CD4-positive, alpha-beta T cell (primary cell): ENCODE measurements at places on chromosomes 5 and 9.
A peak's percentile ranks its signal among the peaks of the same experiment; 100 is the strongest.

GRCh38 chr5:24005384-24005783 is 498.0 kb downstream of the PRDM9 start:
- no peak overlapping the region for H3K27ac ChIP-seq
- no peaks in the 10 kb centered on the region for H3K27me3 ChIP-seq
- H3K36me3 ChIP-seq = no peaks in the 10 kb centered on the region
- no peak overlapping the region for H3K4me3 ChIP-seq
- no peaks in the 10 kb centered on the region for H3K4me1 ChIP-seq
- no peak for DNase-seq

GRCh38 chr5:1831677-1832313 is 30.6 kb downstream of the NDUFS6 start:
- peaks cover 6% of the 10 kb centered on the region for H3K4me1 ChIP-seq
- H3K36me3 ChIP-seq = no peaks in the 10 kb centered on the region
- H3K4me3 ChIP-seq = no peak overlapping the region
- no peak for DNase-seq
- no peaks in the 10 kb centered on the region for H3K27me3 ChIP-seq

- peaks cover 14% of the 10 kb centered on the region for H3K27me3 ChIP-seq
- no peak overlapping the region for H3K4me3 ChIP-seq
- peak; percentile 54 for DNase-seq
- peaks cover 16% of the 10 kb centered on the region for H3K4me1 ChIP-seq
- no peak overlapping the region for H3K27ac ChIP-seq
These were observed 86.7 kb downstream of the SLC1A3 start for GRCh38 chr5:36692791-36693763.

GRCh38 chr5:14415024-14415697 is 166.4 kb upstream of the OTULINL start:
- H3K27ac ChIP-seq = peak overlapping the region; percentile 61
- peak; percentile 27 for DNase-seq
- H3K4me3 ChIP-seq = no peak overlapping the region
- no peaks in the 10 kb centered on the region for H3K36me3 ChIP-seq
- peaks cover 37% of the 10 kb centered on the region for H3K4me1 ChIP-seq

DNA sequence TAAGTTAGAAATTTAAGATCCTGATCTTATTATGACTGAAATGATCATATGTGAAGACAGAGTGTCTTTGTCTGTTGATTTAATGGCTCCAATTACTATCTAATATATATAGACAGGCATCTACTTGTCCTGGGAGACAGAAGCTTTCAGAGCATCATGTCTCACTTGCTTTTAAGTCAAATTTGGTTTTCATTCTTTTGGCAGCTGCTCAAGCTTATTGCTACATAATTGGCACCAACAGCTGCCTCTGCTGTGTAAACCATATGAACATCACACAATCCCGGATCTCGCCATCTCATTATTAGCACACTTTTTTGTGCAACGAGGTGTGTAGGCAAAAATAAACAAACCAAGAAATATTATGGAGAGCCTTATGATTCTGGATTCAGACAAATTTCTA is 1717.9 kb downstream of the EFNA5 start:
- H3K4me1 ChIP-seq = no peaks in the 10 kb centered on the region
- DNase-seq = no peak
- no peaks in the 10 kb centered on the region for H3K36me3 ChIP-seq
- H3K4me3 ChIP-seq = no peak overlapping the region

- H3K27me3 ChIP-seq = no peaks in the 10 kb centered on the region
- H3K36me3 ChIP-seq = no peaks in the 10 kb centered on the region
- DNase-seq = no peak
- no peak overlapping the region for H3K27ac ChIP-seq
- no peaks in the 10 kb centered on the region for H3K4me1 ChIP-seq
- H3K4me3 ChIP-seq = no peak overlapping the region
These were observed 131.3 kb downstream of the MACIR start for GRCh38 chr5:103389846-103390245.

DNA sequence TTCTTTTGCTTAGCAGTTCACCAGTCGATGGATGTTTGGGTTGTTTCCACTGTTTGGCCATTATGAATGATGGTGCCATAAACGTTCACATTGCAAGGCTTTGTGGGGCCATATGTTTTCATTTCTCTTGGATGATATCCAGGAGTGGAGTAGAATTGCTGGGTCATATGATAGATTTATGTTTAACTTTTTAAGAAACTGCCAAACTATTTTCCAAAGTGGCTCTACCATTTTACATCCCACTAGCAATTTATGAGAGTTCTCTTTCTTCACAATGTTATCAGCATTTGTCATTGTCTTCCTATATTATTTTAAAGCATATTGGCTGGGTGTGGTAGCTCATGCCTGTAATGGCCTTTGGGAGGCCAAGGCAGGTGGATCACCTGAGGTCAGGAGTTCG is 5.2 kb downstream of the GPR107 start:
- no peak overlapping the region for H3K4me3 ChIP-seq
- no peaks in the 10 kb centered on the region for H3K27me3 ChIP-seq
- H3K4me1 ChIP-seq = peaks cover 34% of the 10 kb centered on the region
- peaks cover 8% of the 10 kb centered on the region for H3K36me3 ChIP-seq
- DNase-seq = no peak

- H3K36me3 ChIP-seq = peaks cover 28% of the 10 kb centered on the region
- no peak for DNase-seq
- H3K4me3 ChIP-seq = no peak overlapping the region
- no peaks in the 10 kb centered on the region for H3K27me3 ChIP-seq
These were observed 10.0 kb downstream of the FAM13B start for GRCh38 chr5:138022912-138023311.

- H3K27ac ChIP-seq = peak overlapping the region; percentile 96
- H3K36me3 ChIP-seq = no peaks in the 10 kb centered on the region
- peaks cover 31% of the 10 kb centered on the region for H3K4me1 ChIP-seq
- peak overlapping the region; percentile 92 for H3K4me3 ChIP-seq
These were observed 543 bp downstream of the ST8SIA4 start for GRCh38 chr5:100902440-100903038.

GRCh38 chr9:134428559-134428958 is 102.3 kb downstream of the RXRA start:
- no peak for DNase-seq
- H3K4me1 ChIP-seq = no peaks in the 10 kb centered on the region
- H3K4me3 ChIP-seq = no peak overlapping the region
- no peak overlapping the region for H3K27ac ChIP-seq
- no peaks in the 10 kb centered on the region for H3K36me3 ChIP-seq

DNA sequence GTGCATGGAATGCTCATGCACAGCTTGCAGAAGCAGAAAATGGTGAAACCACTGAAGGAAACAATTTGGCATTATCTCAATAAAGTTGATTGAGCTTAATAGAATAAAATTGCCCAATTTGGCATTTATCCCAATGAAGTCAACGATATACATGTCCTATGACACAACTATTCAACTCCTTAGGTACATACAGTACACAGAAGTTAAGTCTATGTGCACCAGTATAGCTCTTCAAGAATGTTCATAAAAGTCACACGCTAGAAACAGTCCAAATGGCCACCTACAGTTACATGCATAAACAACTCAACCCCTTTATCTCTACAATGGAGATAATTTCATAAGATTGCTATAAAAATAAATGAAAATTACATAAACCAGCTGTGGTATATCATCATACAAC is 184.5 kb downstream of the DENND1A start:
- H3K4me1 ChIP-seq = peaks cover 7% of the 10 kb centered on the region
- no peak overlapping the region for H3K27ac ChIP-seq
- no peaks in the 10 kb centered on the region for H3K36me3 ChIP-seq
- H3K27me3 ChIP-seq = no peaks in the 10 kb centered on the region
- no peak for DNase-seq
- no peak overlapping the region for H3K4me3 ChIP-seq

DNA sequence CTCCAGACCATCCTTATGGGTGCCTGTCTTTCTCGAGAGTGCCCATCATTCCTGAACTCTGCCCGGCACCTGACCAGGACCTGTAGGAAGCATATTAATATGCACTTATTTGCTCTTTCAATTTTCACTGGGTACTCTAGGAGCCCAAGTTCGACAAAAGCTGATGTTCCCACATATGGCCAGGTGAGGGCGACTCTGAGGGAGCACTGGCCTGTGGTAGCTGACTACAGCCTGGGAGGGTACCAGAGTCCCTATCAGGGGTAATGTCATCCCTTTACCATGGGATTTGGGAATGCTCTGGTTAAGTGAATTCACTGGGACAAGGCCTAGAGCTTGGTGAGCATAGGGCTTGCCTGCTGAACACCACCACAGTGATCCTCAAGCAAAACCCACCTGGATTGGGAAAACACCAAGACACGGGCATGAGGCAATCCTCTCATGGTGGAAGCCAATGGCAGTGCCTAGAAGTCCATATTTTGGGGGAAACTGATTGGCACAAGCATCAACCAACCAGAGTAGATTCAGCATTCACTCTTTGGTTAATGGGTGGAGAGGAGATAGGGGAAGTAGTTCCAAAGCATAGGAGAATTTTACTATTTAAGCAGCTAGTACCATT is 112.2 kb downstream of the MTX3 start:
- no peak overlapping the region for H3K4me3 ChIP-seq
- no peaks in the 10 kb centered on the region for H3K4me1 ChIP-seq
- H3K27me3 ChIP-seq = no peaks in the 10 kb centered on the region

- no peaks in the 10 kb centered on the region for H3K27me3 ChIP-seq
- no peaks in the 10 kb centered on the region for H3K4me1 ChIP-seq
- no peak overlapping the region for H3K4me3 ChIP-seq
- no peaks in the 10 kb centered on the region for H3K36me3 ChIP-seq
These were observed 31.2 kb downstream of the GHR start for GRCh38 chr5:42454216-42454995.

- DNase-seq = peak; percentile 70
- H3K4me3 ChIP-seq = no peak overlapping the region
- peaks cover 38% of the 10 kb centered on the region for H3K4me1 ChIP-seq
- H3K27ac ChIP-seq = no peak overlapping the region
- H3K36me3 ChIP-seq = no peaks in the 10 kb centered on the region
These were observed 7.6 kb upstream of the BARX1 start for GRCh38 chr9:93962561-93963440.

DNA sequence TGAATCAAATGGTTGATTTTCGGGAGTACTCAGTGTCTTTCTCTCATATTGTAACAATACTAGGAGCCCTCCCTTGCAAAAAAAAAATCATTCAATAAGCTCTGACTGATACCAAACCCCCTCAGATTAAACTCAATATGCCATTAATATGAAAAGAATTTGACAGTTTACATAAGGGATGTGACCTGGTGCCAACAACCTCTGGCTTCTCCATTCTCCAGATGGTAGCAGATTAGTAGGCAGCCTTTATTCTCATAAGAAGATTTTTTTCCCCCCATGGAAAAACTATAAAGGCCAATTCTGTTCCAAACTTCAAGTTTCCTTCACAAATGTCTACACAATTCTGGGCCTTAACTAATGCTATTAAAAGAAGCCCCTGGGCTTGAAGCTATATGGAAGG is 96.5 kb downstream of the EFNA5 start:
- no peaks in the 10 kb centered on the region for H3K36me3 ChIP-seq
- H3K4me1 ChIP-seq = peaks cover 16% of the 10 kb centered on the region
- H3K27me3 ChIP-seq = no peaks in the 10 kb centered on the region
- no peak overlapping the region for H3K27ac ChIP-seq

DNA sequence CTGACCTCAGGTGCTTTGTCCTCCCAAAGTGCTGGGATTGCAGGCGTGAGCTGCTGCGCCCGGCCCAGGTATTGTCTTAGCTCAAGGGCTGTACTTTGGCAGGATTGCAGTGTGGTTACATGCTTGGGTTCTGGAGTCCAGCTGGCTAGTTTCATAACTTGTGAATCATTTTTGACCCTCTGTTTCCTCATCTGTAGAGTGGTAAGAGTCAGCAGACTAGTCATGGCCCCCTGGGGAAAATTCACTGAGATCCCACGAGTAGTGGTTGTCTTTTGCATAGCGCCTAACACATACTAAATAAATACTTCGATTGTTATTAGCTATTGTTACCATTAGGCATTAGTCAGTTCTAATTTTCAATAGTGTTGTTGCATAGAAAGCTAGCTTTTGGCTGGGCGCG is 14.3 kb downstream of the PTPA start:
- no peak overlapping the region for H3K4me3 ChIP-seq
- no peaks in the 10 kb centered on the region for H3K27me3 ChIP-seq
- DNase-seq = no peak
- H3K4me1 ChIP-seq = no peaks in the 10 kb centered on the region
- no peak overlapping the region for H3K27ac ChIP-seq

- no peaks in the 10 kb centered on the region for H3K27me3 ChIP-seq
- peak overlapping the region; percentile 24 for H3K27ac ChIP-seq
- peaks cover 56% of the 10 kb centered on the region for H3K4me1 ChIP-seq
- no peaks in the 10 kb centered on the region for H3K36me3 ChIP-seq
These were observed 3.5 kb downstream of the HBEGF start for GRCh38 chr5:140342896-140343295.

GRCh38 chr5:170289764-170290163 is 7.8 kb downstream of the LCP2 start:
- no peaks in the 10 kb centered on the region for H3K27me3 ChIP-seq
- peaks cover 88% of the 10 kb centered on the region for H3K4me1 ChIP-seq
- no peak overlapping the region for H3K4me3 ChIP-seq
- peaks cover 97% of the 10 kb centered on the region for H3K36me3 ChIP-seq
- no peak for DNase-seq
- H3K27ac ChIP-seq = peak overlapping the region; percentile 98

- H3K27me3 ChIP-seq = peaks cover 5% of the 10 kb centered on the region
- no peak for DNase-seq
- no peak overlapping the region for H3K4me3 ChIP-seq
- no peaks in the 10 kb centered on the region for H3K36me3 ChIP-seq
- no peak overlapping the region for H3K27ac ChIP-seq
- peaks cover 9% of the 10 kb centered on the region for H3K4me1 ChIP-seq
These were observed 69.8 kb upstream of the TNFSF8 start for GRCh38 chr9:115000217-115000639.

DNA sequence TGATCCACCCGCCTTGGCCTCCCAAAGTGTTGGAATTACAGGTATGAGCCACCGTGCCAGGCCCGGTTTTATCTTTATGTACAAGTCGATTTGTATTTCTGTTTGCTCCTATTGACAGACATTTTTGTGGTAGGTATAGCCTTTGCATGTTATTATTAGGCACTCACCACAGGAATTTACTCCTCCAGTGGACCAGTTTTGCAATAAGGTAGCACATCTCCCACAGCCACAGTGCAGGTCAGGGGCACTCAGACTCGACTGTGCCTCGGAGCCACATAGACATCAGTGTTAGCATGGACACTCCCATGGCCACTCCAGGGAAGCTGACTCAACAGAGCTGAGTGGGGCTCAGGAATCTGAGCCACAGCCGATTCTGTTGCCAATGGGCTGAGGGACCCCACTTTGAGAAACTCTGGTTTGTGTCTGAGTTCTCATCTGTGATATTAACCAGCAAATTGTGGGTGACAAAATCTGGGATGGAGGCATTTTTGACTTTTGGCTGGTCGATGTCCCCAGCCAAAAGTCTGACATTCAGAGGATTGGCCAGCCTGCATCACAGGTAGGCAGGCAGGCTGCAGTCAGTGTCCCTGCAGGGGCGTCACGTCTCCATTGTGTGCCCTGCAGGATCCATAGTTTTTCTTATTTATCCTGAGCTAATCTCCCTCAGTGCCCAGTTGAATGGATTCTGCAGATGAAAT is 15.0 kb upstream of the SHB start:
- H3K4me3 ChIP-seq = no peak overlapping the region
- peaks cover 10% of the 10 kb centered on the region for H3K27me3 ChIP-seq
- DNase-seq = no peak

DNA sequence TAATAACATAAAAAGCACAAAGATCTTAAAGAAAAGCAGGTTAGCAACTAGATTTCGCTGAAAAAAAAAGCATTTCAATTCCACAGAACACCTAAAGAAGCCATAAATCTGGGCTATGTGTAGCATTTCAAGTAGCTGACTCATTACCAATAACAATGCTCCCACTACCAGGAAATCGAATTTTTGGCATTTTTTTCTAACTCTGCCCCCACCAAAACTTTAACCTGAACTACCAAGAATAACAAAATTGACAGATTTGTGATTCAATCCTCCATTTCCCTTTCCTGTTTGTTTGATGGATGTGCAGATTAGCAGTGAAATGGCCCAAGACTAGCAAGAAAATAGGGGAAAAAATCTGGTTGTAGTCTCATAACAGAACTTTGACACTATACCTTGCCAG is 180.2 kb downstream of the RASEF start:
- no peak overlapping the region for H3K27ac ChIP-seq
- no peaks in the 10 kb centered on the region for H3K4me1 ChIP-seq
- no peaks in the 10 kb centered on the region for H3K36me3 ChIP-seq
- no peak for DNase-seq
